ENCODE measurements at places on chromosomes 16 and 17.
A peak's percentile ranks its signal among the peaks of the same experiment; 100 is the strongest.

DNA sequence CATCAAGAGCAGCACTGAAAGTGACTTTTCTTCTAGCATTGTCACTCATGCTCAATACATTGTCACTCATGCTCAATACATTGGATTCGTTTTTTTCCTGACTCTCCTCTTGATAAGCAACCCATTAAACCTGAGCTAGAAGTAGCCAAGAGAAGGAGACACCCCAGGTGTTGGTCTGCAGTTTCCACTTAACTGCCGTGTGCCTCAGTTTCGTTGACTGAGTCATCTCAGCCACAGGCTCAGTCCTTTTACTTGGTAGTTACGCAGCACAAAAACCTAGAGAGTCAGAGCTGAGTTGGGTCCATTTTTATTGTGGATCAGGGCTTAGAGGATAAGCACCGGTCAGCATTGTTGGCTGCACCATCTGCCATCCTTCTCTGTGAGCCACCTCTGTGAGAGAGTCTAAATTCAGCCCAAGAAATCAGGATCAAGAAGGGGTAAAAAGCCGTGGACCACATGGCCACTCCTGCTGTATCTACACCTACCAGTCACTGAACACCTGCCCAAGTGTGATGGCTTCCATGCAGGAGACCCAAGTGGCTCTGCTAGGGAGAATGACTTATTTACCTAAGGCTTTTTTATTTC is 11.3 kb downstream of the GINS2 start:
- no peak for DNase-seq

GRCh38 chr17:49592263-49592662 is 16.6 kb downstream of the NXPH3 start:
- no peak for DNase-seq

GRCh38 chr17:17911001-17911613 is 61.1 kb downstream of the TOM1L2 start:
- DNase-seq = no peak

GRCh38 chr17:13182854-13183253 is 165.0 kb upstream of the ELAC2 start:
- DNase-seq = no peak

- peak; percentile 37 for DNase-seq
These were observed 15.4 kb downstream of the TNS4 start for GRCh38 chr17:40485851-40486521.

GRCh38 chr17:59897090-59897489 is 4.2 kb downstream of the RPS6KB1 start:
- DNase-seq = no peak

DNA sequence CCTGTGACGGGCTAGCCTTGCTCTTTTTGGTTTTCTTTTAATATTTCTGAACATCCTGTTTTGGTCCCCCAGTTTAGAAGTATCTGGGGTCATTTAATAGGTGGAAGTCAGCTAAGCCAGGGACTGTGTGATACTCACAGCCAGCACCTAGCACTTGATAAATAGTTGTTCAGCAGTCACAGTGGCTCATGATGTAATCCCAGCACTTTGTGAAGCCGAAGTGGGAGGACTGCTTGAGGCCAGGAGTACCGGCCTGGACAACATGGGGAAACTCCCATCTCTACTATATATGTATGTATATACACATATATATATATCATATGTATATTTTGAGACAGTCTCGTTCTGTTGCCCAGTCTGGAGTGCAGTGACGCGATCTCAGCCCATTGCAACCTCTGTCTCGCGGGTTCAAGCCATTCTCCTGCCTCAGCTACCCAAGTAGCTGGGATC is 1.8 kb upstream of the ZNRF1 start:
- no peak for DNase-seq

DNA sequence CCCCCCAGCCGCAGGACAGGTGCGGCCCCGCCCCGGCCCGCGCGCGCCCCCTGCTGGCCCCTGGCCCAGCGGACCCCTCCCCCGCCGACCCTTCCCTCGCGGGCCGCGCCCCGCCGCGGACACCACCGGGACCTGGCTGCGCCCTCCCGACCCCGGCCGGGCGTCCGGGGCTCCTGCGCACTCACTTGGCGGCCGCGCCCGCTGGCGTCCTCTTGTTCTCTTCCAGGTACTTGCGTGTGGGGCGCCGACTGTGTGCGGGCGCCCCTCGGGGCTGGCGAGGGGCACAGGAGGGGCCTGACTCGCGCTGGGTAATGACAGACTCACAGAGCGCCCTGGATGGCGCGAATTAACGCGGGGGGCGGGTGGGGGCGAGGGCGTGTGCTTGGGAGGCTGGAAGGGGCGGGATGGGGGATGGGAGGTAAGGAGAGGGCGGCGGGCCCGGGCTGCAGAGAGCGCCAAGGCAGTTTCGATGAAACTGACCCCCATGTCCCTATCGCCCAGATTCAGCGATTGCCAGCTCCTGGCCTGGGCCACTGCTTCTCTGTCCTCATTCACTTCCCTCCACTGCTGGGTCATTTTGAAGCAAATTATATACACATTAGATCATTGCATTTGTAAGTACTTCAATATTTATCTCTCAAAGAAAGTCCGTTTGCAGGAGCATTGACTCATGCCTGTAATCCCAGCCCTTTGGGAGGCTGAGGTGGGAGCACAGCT is 445 bp upstream of the DBNDD1 start:
- DNase-seq = no peak

- DNase-seq = no peak
These were observed 10.8 kb upstream of the DOK4 start for GRCh38 chr16:57497121-57497520.
